ENCODE measurements at places on chromosomes 5 and 9.

- DNase-seq = peak; percentile 83
Observed at GRCh38 chr5:55160493-55161209, 680 bp downstream of the GPX8 start.

GRCh38 chr9:89410022-89410421 lies 87.9 kb downstream of the SEMA4D start:
- DNase-seq = no peak

DNA sequence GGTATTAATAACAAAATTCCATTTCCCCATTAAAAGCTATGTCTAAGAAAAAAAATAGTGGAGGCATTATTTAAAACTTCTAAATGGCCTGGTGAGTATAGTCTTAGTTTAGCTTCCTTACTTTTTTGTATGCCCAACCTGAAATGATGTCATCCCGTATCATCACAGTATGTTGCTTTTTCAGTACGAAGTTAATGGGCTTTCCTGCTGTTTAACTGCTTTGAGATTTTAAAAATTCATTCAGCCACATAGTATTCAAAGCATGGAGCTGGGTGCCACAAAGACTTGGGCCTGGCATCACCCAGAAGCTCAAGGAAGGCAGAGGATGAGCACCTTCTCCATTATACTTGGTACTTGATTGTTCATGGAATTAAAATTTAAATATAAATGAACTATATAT lies 7.4 kb downstream of the F2RL2 start:
- no peak for DNase-seq

- peak; percentile 57 for DNase-seq
Observed at GRCh38 chr5:140165101-140165922, 9.7 kb upstream of the CYSTM1 start.

- no peak for DNase-seq
Observed at GRCh38 chr5:157197086-157197485, 16.4 kb downstream of the ITK start.

DNA sequence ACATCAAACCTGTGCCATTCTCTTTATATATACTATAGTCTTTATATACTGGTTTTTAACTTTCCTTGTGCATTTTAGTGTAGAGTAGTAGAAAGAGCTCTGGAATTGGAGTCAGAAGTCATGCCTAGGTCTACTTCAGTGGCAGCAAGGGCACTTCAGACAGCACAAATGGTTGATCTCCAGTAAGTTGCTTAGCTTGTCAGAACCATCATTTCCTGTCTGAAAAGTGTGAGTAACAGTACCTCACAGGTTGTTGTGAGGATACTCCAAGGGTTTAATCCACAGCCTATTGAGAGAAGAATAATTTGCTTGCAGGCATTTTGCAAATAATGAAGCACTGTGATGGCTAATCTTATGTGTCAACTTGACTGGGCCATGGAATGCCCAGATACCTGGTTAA lies 95.8 kb upstream of the NR4A3 start:
- no peak for DNase-seq

Measured in tibial artery (tissue), 4 donors.